ENCODE measurements at places on chromosomes 2 and 18. TPM values are rescaled to one million over a fixed set of nuclear protein-coding genes. Genes with fewer than 3 reads are reported as not detected.

DNA sequence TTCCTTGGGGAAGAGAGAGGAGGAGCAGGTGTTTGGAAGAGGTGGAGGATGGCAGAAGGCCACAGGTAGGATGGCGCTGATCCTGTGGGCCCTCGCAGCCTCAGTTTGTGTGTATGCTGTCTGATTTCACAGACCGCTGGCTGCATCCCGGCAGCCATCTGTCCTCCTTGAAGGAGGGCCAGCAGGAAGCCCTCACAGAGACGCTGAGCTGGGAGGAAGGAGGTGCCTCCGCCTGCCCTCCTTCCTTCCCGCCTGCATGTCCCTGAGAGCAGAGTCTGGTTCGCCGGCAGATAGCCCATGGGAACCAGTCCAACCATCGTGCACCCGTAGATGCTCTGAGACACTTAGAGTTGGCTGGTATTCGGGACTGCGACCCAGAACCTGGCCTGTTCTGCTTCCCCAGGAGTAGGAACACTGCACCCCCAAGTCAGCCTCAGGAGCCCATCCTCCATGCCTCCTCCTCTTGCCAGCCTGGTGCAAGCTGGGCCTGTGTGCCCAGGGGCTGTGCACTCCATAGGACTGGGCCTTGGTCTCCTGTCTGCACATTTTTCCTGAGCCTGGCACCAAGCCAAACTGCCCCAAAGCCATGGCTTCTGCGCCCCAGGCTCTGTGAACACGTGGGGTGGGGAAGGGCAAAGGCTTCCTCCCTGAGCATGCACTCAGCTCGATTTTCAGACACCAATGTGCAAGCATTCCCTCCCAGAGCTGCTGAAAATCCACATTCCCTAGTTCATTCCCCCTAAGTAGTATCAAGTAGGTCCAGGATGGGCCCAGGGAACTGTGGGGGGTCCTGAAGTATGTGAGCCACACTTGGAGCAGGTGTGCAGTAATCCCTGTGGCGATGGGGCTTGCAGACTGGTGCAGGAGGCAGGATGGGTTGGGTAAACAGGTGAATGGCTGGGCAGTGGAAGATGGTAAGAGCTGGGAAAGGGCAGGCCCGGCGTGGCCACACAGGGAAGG is 115.6 kb downstream of the SEPTIN10 start:
- peaks cover 6% of the 10 kb centered on the region for H3K4me1 ChIP-seq
- DNase-seq = no peak
- H3K36me3 ChIP-seq = no peaks in the 10 kb centered on the region
- no peaks in the 10 kb centered on the region for H3K27me3 ChIP-seq

DNA sequence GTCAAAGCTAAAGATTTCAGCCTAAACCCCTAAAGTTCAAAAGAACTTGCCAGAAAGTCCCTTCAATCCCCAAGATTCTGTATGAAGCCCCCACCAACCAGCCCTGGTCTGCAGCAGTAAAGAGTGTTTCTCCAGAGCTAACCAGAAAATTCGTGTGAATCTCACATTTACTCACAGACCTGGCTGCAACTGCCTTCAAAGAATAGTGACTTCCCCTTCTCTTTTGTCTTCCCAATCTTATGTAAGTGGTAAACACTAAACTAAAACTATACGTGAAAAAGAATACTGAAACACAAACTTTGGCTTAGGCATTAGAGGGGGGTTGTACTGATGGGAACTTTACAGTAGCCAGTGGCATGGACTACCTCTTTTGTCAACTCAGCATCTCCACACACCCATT is 50.6 kb upstream of the SETBP1 start:
- no peak overlapping the region for H3K4me3 ChIP-seq
- H3K27ac ChIP-seq = no peak overlapping the region
- no peak for DNase-seq
- no peaks in the 10 kb centered on the region for H3K36me3 ChIP-seq
- no peaks in the 10 kb centered on the region for H3K27me3 ChIP-seq

GRCh38 chr2:54073796-54074195 is 41.6 kb upstream of the ACYP2 start:
- H3K4me1 ChIP-seq = peaks cover 3% of the 10 kb centered on the region
- no peaks in the 10 kb centered on the region for H3K27me3 ChIP-seq
- H3K4me3 ChIP-seq = no peak overlapping the region
- H3K27ac ChIP-seq = no peak overlapping the region
- H3K36me3 ChIP-seq = no peaks in the 10 kb centered on the region

DNA sequence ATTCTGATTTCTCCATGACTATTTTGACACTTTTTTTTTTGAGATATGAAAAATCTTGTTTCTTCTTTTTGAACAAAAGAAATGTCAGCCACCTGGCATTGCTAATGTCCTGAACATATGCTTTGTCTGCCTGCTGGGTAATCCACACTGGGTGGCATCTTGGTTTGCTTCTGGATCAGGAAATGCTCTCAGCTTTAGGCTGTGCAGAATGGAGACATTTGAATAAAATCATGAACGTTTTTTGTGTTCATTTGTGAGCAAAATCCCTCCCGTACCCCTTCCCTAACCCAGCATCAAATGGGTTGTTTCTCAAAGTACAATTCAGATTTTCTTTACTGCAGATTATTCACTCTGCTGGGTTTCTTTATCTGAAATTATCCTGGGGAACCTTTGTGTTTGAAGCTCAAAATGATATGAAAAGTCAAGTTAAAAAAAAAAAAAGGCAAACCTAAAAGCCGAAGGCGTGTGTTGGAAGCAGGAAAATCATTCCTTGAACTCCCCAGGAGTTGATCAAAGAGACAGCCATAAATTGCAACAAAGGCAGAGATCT is 53.4 kb upstream of the KLF7 start:
- H3K27ac ChIP-seq = no peak overlapping the region
- DNase-seq = no peak
- peaks cover 5% of the 10 kb centered on the region for H3K4me1 ChIP-seq
- H3K4me3 ChIP-seq = no peak overlapping the region
- no peaks in the 10 kb centered on the region for H3K27me3 ChIP-seq
- no peaks in the 10 kb centered on the region for H3K36me3 ChIP-seq

DNA sequence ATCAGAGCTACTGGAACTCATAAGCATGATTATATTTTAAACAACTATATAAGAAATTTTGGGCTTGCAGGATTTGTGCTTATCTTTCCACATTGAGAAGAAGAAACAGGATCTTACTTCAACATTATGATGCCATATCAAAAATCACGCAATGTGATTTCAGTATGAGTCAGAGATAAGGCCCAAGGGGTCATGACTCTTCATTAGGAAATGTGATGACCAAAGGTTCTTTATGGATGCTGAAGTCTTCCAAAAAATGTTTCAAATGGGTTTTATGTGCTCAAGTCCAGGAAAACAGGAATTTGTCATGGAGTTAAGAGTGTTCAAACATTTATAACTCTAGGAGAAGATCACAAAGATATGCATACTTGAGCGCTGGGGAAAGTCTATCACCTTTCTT is 7.8 kb upstream of the SERPINB2 start:
- no peaks in the 10 kb centered on the region for H3K36me3 ChIP-seq
- no peaks in the 10 kb centered on the region for H3K4me1 ChIP-seq
- no peak overlapping the region for H3K4me3 ChIP-seq
- no peak overlapping the region for H3K27ac ChIP-seq

- H3K4me3 ChIP-seq = no peak overlapping the region
- no peak overlapping the region for H3K27ac ChIP-seq
- H3K27me3 ChIP-seq = peaks cover 3% of the 10 kb centered on the region
- no peaks in the 10 kb centered on the region for H3K36me3 ChIP-seq
- no peak for DNase-seq
These were observed 156.8 kb downstream of the VAPA start for GRCh38 chr18:10070561-10071000.

- H3K4me1 ChIP-seq = no peaks in the 10 kb centered on the region
- no peak overlapping the region for H3K27ac ChIP-seq
- H3K4me3 ChIP-seq = no peak overlapping the region
- no peaks in the 10 kb centered on the region for H3K36me3 ChIP-seq
These were observed 77.1 kb downstream of the SFXN5 start for GRCh38 chr2:72994282-72994990.

The IL18R1 gene
- 10.4 TPM for total RNA-seq

The NOSTRIN gene
- 0.26 TPM for total RNA-seq

The SIX2 gene
- total RNA-seq = not detected

- DNase-seq = no peak
- no peaks in the 10 kb centered on the region for H3K36me3 ChIP-seq
- peaks cover 9% of the 10 kb centered on the region for H3K4me1 ChIP-seq
- no peak overlapping the region for H3K4me3 ChIP-seq
- no peaks in the 10 kb centered on the region for H3K27me3 ChIP-seq
- no peak overlapping the region for H3K27ac ChIP-seq
These were observed 13.5 kb upstream of the GPR55 start for GRCh38 chr2:230938516-230939065.

DNA sequence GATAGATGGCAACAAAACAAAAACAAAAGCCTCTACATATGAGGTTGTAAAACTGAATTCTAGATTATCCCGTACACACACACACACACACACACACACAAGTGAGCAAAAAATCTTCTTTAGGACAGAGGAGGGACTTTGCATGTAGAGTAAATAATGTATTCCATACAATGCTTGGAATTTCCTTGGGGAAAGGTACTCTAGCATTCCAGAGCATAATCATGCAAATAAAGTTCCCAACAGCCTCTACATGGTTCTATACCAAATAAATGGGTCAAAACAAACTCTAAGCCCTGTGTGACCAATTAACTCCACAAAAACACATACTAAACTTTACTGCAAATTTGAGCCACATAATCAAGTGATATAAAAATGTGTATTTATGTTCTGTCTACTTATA is 191.4 kb downstream of the RBM43 start:
- H3K27me3 ChIP-seq = no peaks in the 10 kb centered on the region
- DNase-seq = no peak
- H3K27ac ChIP-seq = no peak overlapping the region
- H3K4me1 ChIP-seq = no peaks in the 10 kb centered on the region
- no peak overlapping the region for H3K4me3 ChIP-seq
- H3K36me3 ChIP-seq = no peaks in the 10 kb centered on the region

DNA sequence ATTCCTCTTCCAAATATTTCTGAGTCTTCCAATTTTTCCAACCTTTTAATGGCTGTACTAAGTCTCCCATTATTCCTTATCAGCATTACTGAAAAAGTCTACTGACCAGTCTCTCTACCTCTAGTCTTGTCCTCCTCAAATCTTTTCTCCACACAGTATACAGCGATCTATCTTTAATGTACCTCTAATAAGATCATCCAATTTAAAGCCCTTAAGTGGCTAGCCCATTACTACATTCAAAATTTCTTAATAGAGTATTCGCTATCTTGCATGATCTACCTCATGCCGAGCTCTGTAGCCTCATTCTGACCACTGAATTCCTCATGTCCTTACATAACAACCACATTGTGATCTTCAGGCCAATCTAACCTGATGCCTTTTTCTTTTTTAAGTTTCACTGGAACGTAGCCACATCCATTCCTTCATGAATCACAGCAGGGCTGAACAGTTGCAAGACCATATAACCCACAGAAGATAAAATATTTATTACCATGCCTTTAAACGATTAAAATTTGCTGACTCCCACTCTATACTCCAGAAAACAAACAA is 57.9 kb downstream of the SLC66A3 start:
- H3K27me3 ChIP-seq = no peaks in the 10 kb centered on the region
- H3K36me3 ChIP-seq = no peaks in the 10 kb centered on the region
- DNase-seq = no peak
- H3K27ac ChIP-seq = no peak overlapping the region
- H3K4me3 ChIP-seq = no peak overlapping the region

All from GM12878 (cell line).